Ascending aorta (tissue), 2 donors: ENCODE measurements at places on chromosomes 5 and 9.

GRCh38 chr5:16713386-16713928 is 96.7 kb upstream of the RETREG1 start:
- DNase-seq = peak; percentile 45

DNA sequence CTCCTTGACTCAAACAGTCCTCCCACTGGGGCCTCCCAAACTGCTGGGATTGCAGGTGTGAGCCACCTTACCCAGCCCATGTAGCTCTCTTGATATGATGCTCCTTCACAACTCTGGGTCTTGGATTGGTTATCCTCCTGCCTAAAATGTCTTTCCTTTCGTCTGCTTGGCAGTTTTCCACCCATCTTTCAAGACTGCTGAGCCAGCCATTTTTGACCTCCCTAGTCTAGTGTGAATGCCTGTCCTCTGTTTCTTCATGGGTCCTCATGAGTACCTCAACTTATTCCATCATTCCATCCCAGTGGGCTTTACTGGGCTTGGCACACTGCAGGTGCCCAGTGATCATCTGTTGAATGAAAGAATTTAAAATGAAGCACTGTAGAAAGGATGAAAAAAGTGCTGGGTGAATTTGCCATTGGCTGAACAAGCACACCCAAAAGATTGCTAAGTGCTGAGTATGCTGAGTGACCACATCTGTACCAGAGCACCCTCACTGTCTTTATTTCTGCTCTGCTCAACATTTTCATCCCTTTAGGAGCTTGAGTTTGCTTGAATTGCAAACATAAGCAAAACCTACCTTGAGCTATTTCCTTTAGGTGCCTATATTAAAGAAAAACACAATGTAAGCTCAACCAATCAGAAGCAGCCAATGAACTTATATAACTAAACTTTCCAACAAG is 84.8 kb upstream of the FAM169A start:
- no peak for DNase-seq

DNA sequence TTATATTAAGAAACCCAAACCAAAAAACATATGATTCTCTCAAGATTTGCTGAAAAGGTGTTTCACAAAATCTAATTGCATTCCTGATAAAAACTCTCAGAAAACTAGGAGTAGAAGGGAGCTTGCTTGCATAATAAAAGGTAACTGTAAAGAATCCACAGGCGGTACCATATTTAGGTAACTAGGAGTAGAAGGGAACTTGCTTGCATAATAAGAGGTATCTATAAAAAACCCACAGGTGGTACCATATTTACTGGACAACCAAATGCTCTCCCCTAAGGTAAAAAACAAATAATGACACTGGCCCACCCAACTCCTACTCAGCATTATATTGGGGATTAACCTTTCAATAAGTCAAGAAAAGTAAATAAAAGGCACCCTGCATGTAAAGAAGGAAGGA is 57.5 kb upstream of the FCN1 start:
- DNase-seq = no peak

- no peak for DNase-seq
Observed at GRCh38 chr5:108672639-108673038, 75.1 kb upstream of the FER start.

- DNase-seq = no peak
Observed at GRCh38 chr5:96434201-96434645, 1.2 kb upstream of the PCSK1 start.

- DNase-seq = no peak
Observed at GRCh38 chr9:28079677-28080076, 506.4 kb upstream of the C9orf72 start.

GRCh38 chr5:27124590-27124989 is 86.2 kb upstream of the CDH9 start:
- DNase-seq = no peak
